ENCODE measurements at places on chromosomes 12 and 14.
A peak's percentile ranks its signal among the peaks of the same experiment; 100 is the strongest.

GRCh38 chr12:64255249-64255648 is 33.2 kb upstream of the KICS2 start:
- no peak for DNase-seq

- DNase-seq = no peak
These were observed 92.5 kb downstream of the IPO8 start for GRCh38 chr12:30603129-30603528.

- DNase-seq = no peak
These were observed 235.2 kb upstream of the AMIGO2 start for GRCh38 chr12:47314996-47315395.

DNA sequence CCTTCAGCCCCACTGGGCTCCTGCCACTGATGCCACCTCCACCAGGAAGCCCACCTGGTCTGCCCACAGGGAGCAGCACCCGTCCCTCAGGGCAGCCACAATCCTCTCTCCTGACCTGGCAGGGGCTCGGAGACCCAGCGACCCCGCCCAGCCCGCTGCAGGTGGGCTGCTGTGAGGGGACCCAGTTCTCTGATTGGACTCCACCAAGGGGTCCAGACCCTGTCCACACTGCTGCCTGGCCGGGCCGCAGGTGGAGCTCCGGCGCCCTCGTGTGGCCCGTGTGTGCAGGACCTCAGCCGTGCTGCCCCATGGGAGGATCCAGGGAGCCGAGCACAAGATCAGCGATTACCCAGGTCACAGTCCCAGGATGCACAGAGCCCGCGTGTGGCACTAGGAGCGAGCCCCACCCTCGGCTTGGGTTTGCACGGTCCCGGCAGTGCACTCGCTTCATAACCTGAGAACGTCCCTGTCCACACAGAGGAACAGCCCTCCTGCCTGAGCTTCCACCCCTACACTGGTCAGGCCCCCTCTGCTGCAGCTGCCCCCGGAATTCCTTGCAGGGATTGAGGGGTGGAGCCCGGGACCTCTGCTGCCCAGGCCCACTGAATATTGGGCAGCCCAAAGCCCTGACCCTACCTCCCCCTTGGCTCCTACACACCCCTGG is 35.4 kb upstream of the TMEM179 start:
- peak; percentile 47 for DNase-seq

- DNase-seq = no peak
These were observed 156.5 kb upstream of the USP15 start for GRCh38 chr12:62103748-62104147.

- DNase-seq = no peak
These were observed 93.4 kb upstream of the HOXC13 start for GRCh38 chr12:53844994-53845844.

GRCh38 chr12:27424631-27425230 is 21.8 kb upstream of the SMCO2 start:
- DNase-seq = no peak

DNA sequence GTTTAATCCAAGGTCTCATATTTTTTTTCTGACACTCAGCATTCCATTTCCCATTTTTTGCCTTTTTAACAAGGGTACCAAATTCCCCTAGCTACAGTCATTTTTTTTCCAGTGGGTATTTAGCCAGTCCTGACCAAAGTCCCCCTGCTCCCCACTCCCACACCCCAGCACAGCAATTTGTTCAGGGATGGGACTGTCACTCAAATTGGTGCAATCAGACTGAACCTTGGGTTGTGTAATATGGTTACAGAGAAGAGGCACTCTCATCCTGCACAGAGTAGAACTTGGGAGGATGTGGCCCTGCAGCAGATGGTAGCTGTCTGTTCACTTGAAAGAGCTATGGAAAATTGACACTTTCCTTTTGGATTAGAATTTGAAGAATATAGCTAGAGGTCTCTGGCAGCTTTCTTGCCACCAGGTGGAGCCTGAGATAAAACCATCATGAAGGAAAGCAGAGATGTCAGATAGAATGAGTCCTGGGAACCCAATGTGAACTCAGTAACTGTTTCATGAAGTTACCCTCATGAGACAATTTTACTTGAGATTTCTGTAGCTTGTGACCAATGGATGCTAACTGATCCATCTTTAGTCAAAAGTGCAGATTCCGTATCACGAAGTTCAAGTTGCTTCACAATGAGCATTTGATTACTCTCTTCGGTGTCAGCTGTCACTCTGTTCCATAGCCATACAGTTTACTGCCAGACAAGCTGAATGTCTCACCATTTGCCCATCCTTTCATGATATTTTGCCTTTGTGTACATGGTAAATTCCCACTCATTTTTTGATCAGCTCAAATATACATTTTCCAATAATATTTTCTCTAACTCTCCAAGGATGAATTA is 394.0 kb upstream of the SYT1 start:
- no peak for DNase-seq

GRCh38 chr12:73612551-73612950 is 925.1 kb upstream of the ATXN7L3B start:
- DNase-seq = no peak

GRCh38 chr12:31267966-31268365 is 58.0 kb downstream of the SINHCAF start:
- no peak for DNase-seq

- no peak for DNase-seq
These were observed 44.6 kb downstream of the DLK1 start for GRCh38 chr14:100771121-100771800.

- peak; percentile 50 for DNase-seq
These were observed 790 bp downstream of the NEDD1 start for GRCh38 chr12:96907671-96908422.
